ENCODE measurements at places on chromosomes 3 and 15.

DNA sequence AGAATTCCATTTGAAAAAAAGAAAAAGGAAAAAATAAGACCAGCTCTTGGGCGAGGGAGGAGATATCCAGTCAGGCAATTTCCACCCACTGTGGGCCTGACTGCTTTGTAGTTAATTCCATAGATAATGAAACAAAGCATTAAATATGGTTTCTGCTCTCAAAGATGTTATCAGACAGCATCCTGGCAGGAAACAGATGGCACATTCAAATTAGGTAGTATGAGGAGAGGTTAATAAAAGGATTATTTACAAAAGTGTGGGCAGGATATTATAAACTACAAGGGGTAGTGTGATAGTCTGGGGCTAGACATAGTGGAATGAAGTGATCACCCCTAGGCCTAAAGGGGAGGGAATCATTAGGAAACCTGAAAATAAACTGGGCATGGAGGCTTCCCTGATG, 193.2 kb downstream of the CLSTN2 start:
- DNase-seq, result no peak

DNA sequence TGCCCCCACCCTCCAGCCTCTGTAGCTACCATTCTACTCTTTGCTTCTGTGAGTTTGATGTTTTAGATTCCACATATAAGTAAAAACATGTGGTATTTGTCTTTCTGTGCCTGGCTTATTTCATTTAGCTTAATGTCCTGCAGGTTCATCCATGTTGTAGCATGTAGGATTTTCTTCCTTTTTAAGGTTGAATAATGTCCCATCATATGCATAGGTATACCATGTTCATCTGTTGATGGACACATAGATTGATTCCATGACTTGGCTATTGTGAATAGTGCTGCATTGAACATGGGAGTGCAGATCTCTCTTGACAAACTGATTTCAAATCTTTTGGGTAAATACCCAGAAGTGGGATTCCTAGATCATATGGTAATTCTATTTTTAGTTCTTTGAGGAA, 11.8 kb downstream of the THSD4 start:
- no peak for DNase-seq

DNA sequence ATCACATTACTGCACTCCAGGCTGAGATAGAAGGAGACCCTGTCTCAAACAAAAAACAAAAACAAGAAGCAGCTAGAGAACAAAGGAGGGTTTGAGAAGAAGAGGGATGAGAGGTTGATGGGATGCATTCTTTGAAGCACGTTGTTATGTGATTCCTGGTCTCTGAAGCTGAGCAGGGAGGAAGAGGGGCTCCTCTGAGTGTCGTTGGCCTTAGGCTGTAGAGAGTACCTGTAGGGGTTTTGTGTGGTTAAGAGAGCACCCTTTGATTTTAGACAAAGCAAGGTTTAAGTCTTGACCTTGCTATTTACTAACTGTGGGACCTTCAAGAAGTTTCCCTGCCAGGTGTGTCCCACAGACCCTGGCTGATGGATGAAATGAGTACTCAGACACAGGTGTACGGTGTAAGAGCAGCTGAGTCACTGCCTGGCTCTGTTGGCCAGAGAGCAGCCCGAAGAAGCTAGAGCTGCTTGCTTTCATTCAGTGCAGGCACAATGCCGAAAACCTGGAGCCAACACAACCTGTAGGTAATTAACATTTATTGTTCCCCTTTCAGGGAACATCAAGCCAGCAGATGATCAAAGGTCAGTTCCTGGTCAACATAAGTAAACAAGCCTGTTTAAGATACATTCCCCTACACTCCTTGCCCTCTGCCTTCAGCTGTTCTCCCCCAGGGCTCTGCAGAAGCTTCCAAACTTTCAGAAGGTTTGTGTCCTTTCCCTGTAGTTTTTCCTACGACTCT, 67.2 kb downstream of the LRRK1 start:
- no peak for DNase-seq

- DNase-seq, result no peak
These were observed 74.9 kb downstream of the SIDT1 start for GRCh38 chr3:113607219-113607596.

- DNase-seq, result no peak
These were observed 391.8 kb downstream of the ZPLD1 start for GRCh38 chr3:102826636-102827035.

DNA sequence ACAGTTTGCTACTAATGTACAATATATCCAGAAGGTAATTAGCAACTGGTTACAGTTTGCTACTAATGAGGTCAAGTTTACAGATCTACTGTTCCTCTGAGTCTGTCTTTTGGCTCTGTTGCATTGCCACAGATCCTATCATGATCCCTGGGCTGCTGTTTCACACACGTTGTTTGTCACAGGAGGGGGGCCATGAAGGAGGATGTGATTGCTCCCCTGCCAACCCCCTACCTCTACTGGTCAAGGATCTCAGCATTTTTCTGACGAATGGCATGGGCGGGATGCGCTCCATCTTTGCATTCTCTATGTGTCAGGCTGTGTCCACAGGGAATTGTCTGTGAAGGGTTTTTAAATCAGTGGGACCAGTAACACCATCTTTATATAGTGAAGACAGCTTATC, 91.9 kb downstream of the CHL1 start:
- no peak for DNase-seq

DNA sequence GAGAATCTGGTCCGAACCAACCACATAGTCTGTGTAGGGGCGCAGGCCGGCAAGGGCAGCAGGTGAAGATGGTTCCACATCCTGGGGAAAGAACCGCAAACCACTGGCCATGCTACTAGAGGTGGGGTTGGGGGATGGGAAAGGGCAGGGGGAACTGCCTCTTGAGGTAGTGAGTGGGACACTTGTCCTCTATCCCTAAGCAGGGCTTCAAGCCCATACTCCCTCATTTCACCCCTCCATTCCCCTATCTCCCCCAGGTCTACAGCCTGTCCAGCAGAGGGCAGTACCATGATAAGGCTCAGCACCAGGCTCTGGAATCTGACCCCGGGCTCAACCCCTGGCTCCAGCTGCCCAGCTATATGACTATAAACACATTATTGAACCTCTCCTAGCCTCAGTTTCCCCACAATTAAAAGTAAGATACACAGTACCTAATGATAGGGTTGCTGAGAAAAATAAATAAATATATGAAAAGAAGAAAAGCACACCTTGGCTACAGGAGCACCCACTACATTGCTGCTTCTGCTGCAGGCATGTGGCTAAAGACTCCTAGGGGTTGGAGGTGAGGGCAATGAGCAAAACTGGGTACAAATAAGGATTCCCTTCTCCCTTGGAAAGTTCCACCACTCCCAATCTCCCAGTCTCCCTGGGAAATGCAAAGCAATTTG, 6.3 kb downstream of the GORASP1 start:
- DNase-seq, result no peak

GRCh38 chr3:45498532-45498931, 96.0 kb upstream of the LIMD1 start:
- DNase-seq, result no peak

DNA sequence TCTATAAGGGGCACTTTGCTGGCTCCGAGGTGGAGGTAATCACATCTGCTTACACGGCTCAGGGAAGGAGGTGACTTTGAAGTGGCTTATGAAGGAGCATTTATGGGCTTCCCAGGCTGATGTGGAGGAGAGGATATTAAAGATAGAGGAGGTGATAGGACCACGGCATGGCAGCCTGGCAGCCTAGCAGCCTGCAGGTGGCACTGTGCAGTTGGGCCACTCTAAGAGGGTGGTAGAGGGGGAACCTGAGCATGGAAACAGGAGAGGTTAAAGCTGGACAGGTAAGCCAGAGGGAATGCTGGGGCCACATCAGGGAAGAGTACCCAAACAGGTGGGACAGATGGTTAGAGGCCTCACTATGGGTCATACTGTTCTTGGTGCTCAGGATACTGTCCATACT, 375.0 kb downstream of the WDR72 start:
- no peak for DNase-seq

GRCh38 chr15:58147171-58147611, 9.0 kb downstream of the AQP9 start:
- no peak for DNase-seq

DNA sequence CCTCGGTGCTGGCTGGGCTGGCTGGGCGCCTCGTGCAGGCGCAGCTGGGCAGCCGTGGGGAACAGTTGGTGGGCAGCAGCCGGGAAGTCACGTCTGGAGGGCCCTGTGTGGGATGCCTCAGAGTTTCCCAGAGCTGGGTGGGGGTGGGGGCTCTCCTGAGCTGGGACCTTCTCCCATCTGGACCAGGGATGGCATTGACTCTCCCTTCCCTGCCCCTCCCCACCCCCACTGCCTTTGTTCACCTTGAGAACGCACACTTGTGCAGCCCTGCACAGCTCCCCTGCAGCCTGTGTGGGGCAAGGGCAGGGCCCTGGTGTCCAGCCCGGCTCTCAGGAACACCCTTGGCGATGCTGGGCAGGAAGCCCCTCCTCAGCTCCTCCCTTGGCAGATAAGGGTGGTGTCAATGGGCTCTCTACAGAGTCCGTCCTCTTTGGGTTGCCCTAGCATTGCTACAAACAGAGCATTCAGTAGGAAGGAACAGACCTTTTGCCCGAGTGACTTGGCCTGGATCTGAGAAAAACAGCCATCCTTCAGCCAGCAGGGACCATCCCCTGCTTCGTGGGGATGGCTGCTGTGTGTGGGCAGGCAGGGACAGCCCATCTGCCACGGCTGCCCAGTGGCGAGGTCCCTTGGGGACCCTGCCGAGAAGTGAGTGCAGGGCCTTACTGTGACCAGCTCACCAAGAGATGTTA, 25.5 kb upstream of the KLF13 start:
- no peak for DNase-seq

GRCh38 chr15:65837301-65838294, 31.7 kb upstream of the RAB11A start:
- no peak for DNase-seq

- DNase-seq, result no peak
These were observed 121.1 kb downstream of the GSK3B start for GRCh38 chr3:119973018-119973646.

GRCh38 chr15:65372787-65373067, 5.1 kb downstream of the IGDCC3 start:
- no peak for DNase-seq

- DNase-seq, result peak; percentile 8
These were observed 434.5 kb upstream of the RGMA start for GRCh38 chr15:93523481-93523880.
